ENCODE measurements at places on chromosomes 7 and 10. TPM values are rescaled to one million over a fixed set of nuclear protein-coding genes. Genes with fewer than 3 reads are reported as not detected.

DNA sequence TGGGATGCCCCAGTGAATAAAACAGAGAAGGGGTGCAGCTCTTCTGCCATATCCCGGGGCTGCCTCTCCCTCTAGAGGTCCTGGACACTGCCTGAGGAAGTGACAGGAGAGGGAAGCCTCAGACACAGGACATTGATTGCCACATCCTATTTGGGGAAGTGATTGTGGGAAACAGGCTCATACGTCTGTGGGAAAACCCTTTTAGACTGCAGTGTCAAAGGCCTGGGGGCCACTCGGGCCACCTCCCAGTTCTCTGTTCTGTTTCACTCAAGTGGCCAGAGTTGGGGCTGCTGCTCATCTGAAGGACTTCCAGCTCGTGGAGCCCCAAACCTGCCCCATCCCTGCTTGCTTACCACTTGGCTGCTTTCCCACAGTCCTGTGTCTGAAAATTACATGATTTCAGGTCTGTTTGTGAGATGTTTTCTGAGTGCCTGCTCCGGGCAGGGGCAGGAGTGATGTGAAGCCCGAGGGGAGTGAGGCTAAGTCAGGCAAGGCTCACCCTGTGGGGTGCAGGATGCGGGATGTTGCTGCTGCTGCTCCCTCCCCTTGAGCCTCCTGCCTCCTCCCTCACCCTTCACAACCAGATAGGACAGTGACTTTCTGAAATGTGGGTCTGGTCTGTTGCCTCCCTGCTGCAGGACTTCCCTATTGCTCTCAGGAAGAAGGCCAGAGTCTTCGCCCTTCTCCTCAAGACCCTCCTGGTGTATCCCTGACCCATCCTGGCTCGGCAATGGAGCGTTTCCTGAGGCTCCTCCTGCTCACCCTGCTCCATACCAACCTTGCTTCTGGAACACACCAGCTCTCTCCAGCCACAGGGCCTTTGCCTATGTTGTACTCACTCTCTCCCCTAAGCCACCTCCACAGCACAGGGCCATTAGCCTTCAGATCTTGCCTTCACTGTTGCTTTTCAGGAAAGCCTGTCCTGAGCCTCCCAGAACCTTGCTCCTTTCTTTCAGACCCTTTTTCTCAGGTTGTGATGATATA, 58.4 kb downstream of the NEURL1 start:
- H3K4me3 ChIP-seq, result no peak overlapping the region
- peaks cover 6% of the 10 kb centered on the region for H3K4me1 ChIP-seq
- DNase-seq, result no peak
- H3K36me3 ChIP-seq, result no peaks in the 10 kb centered on the region
- H3K27ac ChIP-seq, result no peak overlapping the region
- no peaks in the 10 kb centered on the region for H3K27me3 ChIP-seq

DNA sequence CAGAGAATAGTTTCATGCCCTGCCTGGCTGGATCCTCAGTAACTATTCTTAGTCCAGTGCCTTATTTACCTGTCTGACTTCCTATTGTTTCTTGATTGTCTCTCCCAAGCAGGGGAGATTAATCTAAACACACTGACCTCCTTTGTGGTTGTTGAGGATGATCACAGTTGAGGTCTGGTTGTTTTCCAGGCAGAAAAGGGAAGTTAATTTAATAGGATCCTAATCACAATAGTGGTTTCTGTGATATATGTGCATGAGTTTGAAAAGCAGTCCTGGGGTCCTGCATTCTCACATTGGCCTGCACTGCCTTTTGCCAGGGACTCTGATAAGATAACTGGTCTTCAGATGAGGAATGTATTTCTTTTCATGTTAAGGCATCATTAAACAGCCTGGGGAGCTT, 130.1 kb downstream of the SND1 start:
- H3K27me3 ChIP-seq, result no peaks in the 10 kb centered on the region
- H3K36me3 ChIP-seq, result no peaks in the 10 kb centered on the region
- no peaks in the 10 kb centered on the region for H3K4me1 ChIP-seq
- no peak overlapping the region for H3K4me3 ChIP-seq
- no peak overlapping the region for H3K27ac ChIP-seq
- DNase-seq, result no peak

Gene CCL26
- 0.91 TPM for total RNA-seq

GRCh38 chr10:102150970-102151773, 1.0 kb upstream of the NOLC1 start:
- H3K27ac ChIP-seq, result peak overlapping the region; percentile 87
- no peak for DNase-seq
- H3K27me3 ChIP-seq, result no peaks in the 10 kb centered on the region
- peaks cover 10% of the 10 kb centered on the region for H3K4me1 ChIP-seq
- H3K36me3 ChIP-seq, result no peaks in the 10 kb centered on the region

- no peak overlapping the region for H3K27ac ChIP-seq
- no peak overlapping the region for H3K4me3 ChIP-seq
- no peaks in the 10 kb centered on the region for H3K27me3 ChIP-seq
- no peaks in the 10 kb centered on the region for H3K4me1 ChIP-seq
Observed at GRCh38 chr7:18356191-18356645, 139.3 kb upstream of the HDAC9 start.

Gene ZCWPW1
- 1.1 TPM for total RNA-seq

DNA sequence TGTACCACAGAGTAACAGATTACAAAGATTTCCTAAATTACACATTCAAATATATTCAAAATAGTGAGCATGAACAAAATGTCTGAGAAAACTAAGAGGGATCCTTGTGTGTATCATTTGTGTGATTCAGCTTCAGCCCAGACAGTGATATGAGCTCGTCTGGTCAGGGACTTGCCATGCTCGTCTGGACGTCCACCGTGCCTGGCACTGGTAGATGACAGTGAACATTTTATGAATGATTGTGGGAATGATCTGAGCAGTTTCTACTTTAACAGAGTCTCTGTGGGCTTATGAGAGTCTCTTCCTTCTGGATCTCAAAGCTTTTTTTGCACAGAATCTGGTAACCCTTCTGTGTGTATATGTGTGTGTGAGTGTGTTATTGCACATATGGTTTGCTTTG, 34.2 kb upstream of the ANKRD2 start:
- H3K27me3 ChIP-seq, result no peaks in the 10 kb centered on the region
- no peaks in the 10 kb centered on the region for H3K36me3 ChIP-seq
- no peak overlapping the region for H3K27ac ChIP-seq
- no peaks in the 10 kb centered on the region for H3K4me1 ChIP-seq
- H3K4me3 ChIP-seq, result no peak overlapping the region

Gene DPP6
- 0.17 TPM for total RNA-seq

GRCh38 chr10:33780961-33781360, 446.5 kb upstream of the NRP1 start:
- no peak for DNase-seq
- no peak overlapping the region for H3K4me3 ChIP-seq
- H3K27ac ChIP-seq, result no peak overlapping the region
- H3K27me3 ChIP-seq, result no peaks in the 10 kb centered on the region
- H3K4me1 ChIP-seq, result no peaks in the 10 kb centered on the region
- no peaks in the 10 kb centered on the region for H3K36me3 ChIP-seq

Gene FAM25C
- total RNA-seq, result not detected

- no peak overlapping the region for H3K27ac ChIP-seq
- no peak for DNase-seq
- H3K27me3 ChIP-seq, result no peaks in the 10 kb centered on the region
- no peaks in the 10 kb centered on the region for H3K36me3 ChIP-seq
- no peaks in the 10 kb centered on the region for H3K4me1 ChIP-seq
Observed at GRCh38 chr10:99339077-99339476, 9.9 kb downstream of the CNNM1 start.

DNA sequence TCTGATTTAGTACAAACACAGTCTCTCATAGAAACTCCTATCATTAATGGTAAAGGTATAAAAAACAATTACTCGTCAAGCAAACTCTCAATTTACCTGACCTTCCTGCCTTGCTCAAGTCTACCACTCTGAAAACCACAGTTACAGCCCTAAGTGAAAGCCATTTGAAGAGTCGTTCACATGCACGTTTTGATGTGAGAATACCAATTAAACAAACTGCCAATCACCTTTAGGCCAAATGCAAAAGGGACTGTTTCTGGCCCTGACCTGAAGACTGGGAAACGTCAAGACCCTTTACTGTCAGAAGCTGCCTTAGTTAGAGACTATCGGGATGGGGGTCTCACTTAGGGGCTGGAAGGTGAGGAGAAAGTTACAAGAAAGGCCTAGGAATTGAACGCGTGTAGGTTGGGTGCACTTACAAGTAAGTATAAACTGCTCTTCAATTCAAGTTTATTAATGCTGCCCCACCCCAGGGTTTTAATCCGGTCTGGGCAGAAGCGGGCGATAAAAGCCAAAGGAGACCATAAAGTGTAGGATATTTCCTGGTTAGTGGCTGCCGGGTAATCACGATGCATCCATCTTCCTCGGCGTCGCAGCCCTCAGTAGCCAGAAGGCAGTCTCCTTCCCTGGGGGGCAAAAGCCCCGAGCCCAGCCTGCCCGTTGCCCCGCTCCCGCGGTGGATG, 935 bp downstream of the TM9SF3 start:
- peaks cover 16% of the 10 kb centered on the region for H3K4me1 ChIP-seq
- H3K27me3 ChIP-seq, result no peaks in the 10 kb centered on the region
- peak overlapping the region; percentile 90 for H3K4me3 ChIP-seq
- no peaks in the 10 kb centered on the region for H3K36me3 ChIP-seq
- peak; percentile 83 for DNase-seq

Gene SYCE1
- not detected for total RNA-seq

DNA sequence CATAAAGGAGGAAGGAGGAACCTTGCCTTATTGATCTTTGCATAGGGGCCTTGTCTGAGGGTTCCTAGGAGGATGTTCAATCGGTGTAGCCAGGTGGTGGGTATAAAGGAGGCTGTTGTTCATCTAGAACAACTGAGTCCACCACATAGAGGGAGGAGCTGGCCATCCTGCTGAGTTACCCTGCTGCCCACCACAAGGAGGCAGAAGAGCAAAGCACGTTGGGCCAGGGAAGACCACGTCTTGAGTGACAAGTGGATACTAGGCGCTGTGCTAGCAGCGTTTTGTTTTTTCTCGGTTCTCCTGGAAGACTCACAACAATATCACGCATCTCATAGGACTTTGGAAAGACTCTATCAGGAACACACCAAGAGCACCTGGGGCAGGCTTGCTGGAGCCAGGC, 20.0 kb downstream of the FOXI2 start:
- no peak for DNase-seq
- no peaks in the 10 kb centered on the region for H3K27me3 ChIP-seq
- H3K4me3 ChIP-seq, result no peak overlapping the region

GRCh38 chr7:1325246-1325645, 92.6 kb downstream of the UNCX start:
- H3K4me1 ChIP-seq, result no peaks in the 10 kb centered on the region
- DNase-seq, result no peak
- H3K27ac ChIP-seq, result no peak overlapping the region
- no peak overlapping the region for H3K4me3 ChIP-seq

DNA sequence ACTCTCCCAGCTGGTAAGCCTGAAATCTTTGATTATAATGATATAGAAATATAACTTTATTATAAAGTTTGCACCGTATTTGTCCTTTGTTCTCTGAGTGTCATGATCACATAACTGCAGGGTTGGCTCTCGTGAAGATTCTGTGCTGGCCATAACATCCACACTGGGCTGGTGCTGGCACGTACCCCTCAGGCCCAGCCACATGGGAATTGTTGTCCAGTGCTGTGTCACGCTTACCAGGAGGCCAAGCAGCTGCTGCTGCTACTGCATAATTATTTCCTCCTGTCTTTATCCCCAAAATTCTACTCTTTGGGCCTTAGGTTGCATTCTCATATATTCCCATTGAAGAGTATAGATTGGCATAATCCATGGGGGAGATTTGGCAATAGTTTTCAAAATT, 20.8 kb upstream of the UCN3 start:
- no peak overlapping the region for H3K4me3 ChIP-seq
- DNase-seq, result no peak
- no peaks in the 10 kb centered on the region for H3K4me1 ChIP-seq
- H3K27ac ChIP-seq, result no peak overlapping the region

GRCh38 chr10:97444212-97444611, 1.6 kb downstream of the EXOSC1 start:
- H3K36me3 ChIP-seq, result no peaks in the 10 kb centered on the region
- peaks cover 12% of the 10 kb centered on the region for H3K4me1 ChIP-seq

GRCh38 chr7:124071843-124072242, 39.0 kb upstream of the TMEM229A start:
- H3K27ac ChIP-seq, result no peak overlapping the region
- no peak overlapping the region for H3K4me3 ChIP-seq
- no peaks in the 10 kb centered on the region for H3K36me3 ChIP-seq
- H3K27me3 ChIP-seq, result no peaks in the 10 kb centered on the region
- no peaks in the 10 kb centered on the region for H3K4me1 ChIP-seq

Gene PRSS58
- total RNA-seq, result not detected

Gene CASP2
- 47.0 TPM for total RNA-seq

DNA sequence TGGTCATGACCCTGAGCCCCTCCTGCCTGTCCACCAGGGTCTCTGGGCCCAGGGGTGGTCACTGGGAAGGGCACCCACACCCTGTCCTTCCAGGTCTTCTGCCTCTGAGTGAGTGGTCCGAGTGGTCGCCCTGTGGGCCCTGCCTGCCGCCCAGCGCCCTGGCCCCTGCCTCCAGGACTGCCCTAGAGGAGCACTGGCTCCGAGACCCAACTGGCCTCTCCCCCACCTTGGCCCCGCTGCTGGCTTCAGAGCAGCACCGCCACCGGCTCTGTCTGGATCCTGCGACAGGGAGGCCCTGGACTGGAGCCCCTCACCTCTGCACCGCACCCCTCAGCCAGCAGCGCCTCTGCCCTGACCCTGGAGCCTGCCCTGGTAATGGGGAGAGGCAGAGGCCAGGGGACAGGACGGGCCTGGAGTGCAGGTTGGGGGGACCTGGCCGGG, 13.9 kb upstream of the ZNF862 start:
- H3K27me3 ChIP-seq, result no peaks in the 10 kb centered on the region
- H3K4me1 ChIP-seq, result peaks cover 4% of the 10 kb centered on the region
- DNase-seq, result no peak
- no peak overlapping the region for H3K4me3 ChIP-seq

- no peak overlapping the region for H3K4me3 ChIP-seq
- no peak overlapping the region for H3K27ac ChIP-seq
- no peaks in the 10 kb centered on the region for H3K4me1 ChIP-seq
- no peak for DNase-seq
- no peaks in the 10 kb centered on the region for H3K27me3 ChIP-seq
Observed at GRCh38 chr10:31090894-31091607, 59.4 kb upstream of the ZNF438 start.

- H3K4me1 ChIP-seq, result no peaks in the 10 kb centered on the region
- H3K36me3 ChIP-seq, result no peaks in the 10 kb centered on the region
- H3K27ac ChIP-seq, result no peak overlapping the region
- DNase-seq, result no peak
Observed at GRCh38 chr10:78771260-78771659, 297.5 kb upstream of the ZMIZ1 start.

- no peaks in the 10 kb centered on the region for H3K36me3 ChIP-seq
- no peak overlapping the region for H3K4me3 ChIP-seq
- no peaks in the 10 kb centered on the region for H3K4me1 ChIP-seq
- no peak for DNase-seq
- H3K27ac ChIP-seq, result no peak overlapping the region
Observed at GRCh38 chr10:86187499-86188239, 178.9 kb downstream of the GRID1 start.

Gene RBAK
- total RNA-seq, result 8.0 TPM

Gene ITIH5
- total RNA-seq, result 15.6 TPM

GRCh38 chr10:127874671-127875448, 17.9 kb downstream of the CLRN3 start:
- H3K27ac ChIP-seq, result no peak overlapping the region
- peak; percentile 14 for DNase-seq
- no peak overlapping the region for H3K4me3 ChIP-seq
- H3K27me3 ChIP-seq, result no peaks in the 10 kb centered on the region

Measured in colonic mucosa (tissue), 4 donors.